NCI-H1694 treated with DMSO at 0.1 percent for 48 hours (cell line): ENCODE measurements at places on chromosomes 13 and 19.

DNA sequence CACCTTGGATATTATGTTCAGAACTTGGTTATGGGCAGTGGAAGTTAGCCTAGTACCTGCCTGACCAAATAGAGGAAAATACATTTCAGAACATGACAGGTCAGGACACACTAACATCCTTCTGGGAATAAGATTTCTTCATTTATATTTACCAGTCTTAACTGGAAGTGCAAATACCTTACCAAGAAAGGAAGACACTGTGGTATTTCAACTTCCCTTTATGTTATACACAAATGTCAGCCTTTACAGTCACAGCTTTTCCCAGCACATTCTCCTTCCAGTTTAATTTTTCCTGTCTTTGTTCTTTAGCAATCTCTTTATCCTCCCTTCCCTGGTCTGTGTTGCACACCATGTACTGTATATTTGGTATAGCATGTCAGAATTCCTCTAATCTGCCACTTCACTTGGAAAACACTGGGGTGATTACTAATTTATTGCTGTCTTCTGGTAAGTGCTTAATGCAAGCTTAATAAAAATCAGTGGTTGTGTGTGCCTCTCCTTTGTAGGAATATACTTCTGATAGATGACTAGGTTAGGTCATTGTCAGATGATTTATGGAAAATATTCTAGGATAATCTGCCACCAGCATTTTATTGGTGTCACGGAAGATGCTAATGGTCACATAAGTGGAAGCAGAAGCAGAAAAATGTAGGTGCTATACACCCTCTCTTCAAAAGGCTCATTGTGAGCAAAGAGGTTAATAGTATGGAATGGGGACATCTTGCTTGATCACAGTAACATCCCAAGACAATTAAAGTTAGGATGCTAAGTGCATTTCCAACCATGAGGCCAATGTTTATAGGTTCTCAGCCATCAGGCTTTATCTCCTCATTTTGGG, 124.3 kb upstream of the STARD13 start:
- no peak for DNase-seq

- DNase-seq: no peak
Measured at GRCh38 chr19:49738268-49738667, 24.8 kb downstream of the TSKS start.

GRCh38 chr19:1076951-1077350, 10.0 kb downstream of the ARHGAP45 start:
- DNase-seq: peak; percentile 38

GRCh38 chr19:23665651-23666410, 21.2 kb downstream of the ZNF675 start:
- no peak for DNase-seq

GRCh38 chr13:73040484-73040883, 18.3 kb upstream of the KLF5 start:
- DNase-seq: no peak

DNA sequence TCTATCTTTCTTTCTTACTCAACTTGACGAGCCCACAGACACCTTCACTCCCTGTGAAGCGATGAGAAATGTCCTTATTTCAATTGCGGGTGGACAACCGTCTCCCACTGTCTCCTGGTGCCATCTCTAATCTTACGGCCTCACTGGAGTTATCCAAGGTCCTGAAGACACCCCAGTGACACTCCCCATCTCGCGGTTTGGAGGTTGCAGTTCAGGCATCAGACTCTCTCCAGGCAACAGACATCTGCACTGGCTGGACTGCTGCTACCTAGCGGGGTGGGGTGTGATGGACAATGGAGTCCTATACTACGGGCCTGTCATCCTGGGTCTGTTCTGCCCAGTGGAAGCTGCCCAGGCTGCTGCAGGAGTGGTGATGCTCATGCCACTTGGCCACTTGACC, 18.3 kb upstream of the IRS2 start:
- no peak for DNase-seq

DNA sequence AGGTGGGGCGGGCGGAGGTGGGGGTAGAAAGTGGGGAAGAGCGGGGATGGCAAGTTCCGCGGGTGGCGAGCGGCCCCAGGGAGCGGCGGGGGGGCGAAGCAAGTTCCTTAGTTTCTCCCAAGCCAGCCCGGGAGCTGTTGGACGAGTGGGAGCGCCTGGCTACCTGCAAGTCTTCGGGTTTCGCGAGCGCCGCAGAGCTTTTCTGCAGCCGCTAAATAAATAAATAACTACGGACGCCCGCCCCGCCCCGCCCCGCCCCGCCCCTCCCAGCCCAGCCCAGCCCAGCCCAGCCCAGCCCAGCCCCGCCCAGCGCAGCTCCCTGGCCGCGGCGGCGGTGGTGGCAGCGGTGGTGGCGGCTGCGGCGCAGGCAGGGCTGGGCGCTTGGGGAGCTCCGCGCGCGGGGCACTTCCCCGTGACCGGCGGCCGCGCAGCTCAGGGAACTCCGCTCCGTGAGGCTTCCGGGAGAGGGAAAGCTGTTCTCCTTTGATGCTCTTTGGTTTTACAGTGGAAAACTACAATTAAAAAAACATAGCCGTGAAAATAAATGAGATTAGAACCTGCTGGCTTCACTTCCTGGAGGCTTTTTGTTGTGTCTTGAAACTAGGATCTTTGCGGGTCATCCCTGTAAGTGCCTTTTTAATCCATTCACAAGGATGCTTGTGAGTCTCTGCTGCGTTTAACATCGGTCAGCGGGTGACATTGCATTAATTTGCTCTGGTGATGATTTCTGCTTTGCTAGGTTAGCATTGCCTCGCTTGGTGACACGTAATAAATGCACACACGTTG, at the start of gene UBE2L5:
Gene UBE2L5, plus strand, starts transcription at position 440 of the 786 bp plus-strand sequence. CDS start 5,498 bp downstream, outside the sequence.
- DNase-seq: peak; percentile 41

DNA sequence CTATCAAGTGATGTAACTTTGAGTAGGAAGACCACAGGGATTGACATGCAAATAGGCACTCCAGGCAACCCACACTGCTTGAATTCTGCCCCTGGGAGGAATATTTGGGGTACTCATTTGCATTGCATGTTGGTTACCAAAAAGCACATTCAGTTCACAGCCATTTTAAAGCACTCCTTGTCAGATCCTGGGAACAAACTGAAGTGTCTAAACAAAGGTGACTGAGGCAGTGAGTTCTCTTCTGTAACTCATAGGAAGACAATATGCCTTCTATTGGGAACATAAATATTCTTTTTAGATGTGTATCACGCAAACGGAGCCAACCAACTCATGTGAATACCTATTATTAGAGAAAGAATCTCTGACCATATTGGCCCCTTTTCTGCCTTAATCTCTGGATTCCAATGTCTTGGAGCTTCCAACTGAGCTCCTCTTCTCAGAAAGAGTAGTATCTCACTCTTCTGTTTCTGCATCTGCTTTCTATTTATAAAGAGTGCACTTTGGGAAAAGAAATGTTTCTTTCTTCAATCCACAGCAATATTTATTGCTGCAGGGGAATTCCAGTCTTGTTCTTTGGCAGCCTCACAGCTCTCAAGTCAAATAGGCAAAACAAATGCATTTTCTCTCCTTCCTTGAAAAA, 125.7 kb upstream of the NBEA start:
- DNase-seq: no peak
